ENCODE measurements at places on chromosomes 5 and 9.

DNA sequence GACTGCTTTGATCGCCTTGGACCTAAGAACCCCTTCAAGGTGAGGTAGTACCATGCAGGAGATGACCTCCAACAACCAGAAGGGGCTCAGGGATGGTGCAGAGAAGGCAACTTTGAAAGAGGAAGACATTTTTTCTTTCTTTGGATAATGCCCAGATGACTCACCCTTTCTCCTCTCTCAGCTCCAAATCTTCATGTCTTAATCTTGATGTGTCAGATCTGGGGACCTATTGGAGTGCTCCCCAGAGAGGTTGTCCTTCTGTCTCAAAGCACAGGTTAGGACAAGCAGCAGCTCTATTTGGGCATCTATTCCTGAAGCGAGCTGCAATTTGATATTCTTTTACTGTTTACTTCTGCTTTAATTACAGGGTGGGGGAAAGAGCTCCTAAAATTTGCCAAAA is 229.9 kb upstream of the MAP3K1 start:
- DNase-seq = no peak

GRCh38 chr5:18797222-18797621 is 1163.0 kb downstream of the TAF11L14 start:
- no peak for DNase-seq

- DNase-seq = no peak
Observed at GRCh38 chr9:98413084-98413483, 157.6 kb upstream of the TBC1D2 start.

DNA sequence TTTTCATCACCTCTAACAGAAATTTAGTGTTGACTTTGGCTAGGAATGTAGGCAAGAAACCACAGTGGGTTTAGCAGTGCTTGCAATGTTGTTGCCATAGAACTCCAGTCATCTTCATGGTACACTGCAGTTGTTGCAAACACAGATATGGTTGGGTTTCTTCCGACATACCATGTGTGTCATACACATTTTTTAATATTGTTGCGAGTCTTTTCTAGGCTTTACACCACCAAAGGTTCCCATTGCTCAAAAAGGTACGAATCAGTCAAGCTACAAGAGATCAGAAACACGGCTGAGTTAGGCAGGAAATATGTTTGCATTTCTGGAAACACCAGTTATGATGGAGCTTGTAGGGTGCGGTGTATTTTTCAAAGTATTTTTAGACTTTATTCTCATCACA is 172.4 kb downstream of the SYK start:
- DNase-seq = no peak

GRCh38 chr5:17679597-17680203 is 45.4 kb downstream of the TAF11L14 start:
- DNase-seq = no peak

DNA sequence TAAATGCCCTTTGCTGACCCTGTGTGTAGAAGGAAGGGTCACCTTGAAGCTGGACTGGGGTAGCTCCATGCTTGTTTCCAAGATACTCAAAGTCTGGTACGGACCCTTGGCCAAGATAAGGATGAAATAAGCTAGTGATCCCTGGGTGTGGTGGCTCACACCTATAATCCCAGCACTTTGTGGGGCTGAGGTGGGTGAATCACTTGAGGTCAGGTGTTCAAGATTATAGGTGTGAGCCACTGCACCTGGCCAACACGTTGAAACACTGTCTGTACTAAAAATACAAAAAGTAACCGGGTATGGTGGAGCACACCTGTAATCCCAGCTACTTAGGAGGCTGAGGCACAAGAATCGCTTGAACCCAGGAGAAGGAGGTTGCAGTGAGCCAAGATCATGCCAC is 33.3 kb downstream of the ACOT12 start:
- DNase-seq = no peak

- no peak for DNase-seq
Observed at GRCh38 chr5:66807743-66808142, 211.6 kb downstream of the MAST4 start.

DNA sequence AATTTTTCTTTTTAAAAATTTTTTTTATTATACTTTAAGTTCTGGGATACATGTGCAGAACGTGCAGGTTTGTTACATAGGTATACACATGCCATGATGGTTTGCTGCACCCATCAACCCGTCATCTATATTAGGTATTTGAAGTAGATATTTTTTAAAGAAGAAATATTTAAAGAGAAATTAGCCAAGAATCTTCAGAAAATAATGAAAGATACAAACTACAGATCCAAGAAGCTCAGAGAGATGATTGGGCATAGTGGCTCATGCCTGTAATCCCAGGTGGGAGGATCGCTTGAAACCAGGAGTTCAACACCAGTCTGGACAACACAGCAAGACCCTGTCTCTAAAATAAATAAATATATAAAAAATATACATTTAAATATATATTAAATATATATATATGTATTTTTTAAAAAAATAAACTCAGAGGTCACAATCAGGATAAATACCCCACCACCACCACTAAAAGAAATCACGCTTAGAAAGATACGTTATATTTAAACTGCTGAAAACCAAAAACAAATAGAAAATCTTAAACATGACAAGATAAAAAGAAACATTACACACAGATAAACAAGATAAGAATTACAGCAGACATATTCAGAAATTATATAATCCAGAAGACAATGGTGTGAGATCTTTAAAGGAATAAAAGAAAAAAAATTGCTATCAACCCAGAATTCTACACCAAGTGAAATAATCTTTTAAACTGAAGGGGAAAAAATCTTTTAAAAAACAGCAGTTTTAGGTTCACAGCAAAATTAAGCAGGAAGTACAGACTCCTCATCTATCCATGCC is 57.5 kb downstream of the CSF2 start:
- DNase-seq = no peak

GRCh38 chr5:159403906-159404681 is 73.8 kb upstream of the IL12B start:
- no peak for DNase-seq

GRCh38 chr5:126445502-126446174 is 22.4 kb downstream of the GRAMD2B start:
- DNase-seq = no peak

DNA sequence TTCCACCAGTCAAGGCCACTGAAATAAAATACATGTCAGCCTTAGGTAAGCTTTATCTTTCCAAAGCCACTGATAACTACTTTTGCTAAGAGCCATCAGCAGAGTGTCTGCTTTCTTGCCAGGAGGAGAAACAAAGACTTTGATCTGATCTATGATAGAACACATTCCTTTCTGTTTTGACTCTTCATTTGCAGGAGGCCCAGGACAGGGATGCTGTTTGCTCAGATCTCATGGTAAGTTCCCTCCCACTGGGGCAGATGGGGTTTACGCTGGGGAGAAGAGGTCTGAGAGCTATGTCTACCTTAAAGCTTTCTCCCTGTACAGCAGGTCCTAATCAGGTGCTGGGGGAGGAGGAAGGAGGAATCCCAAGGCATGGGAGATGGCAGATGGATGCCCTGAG is 497.6 kb downstream of the NTRK2 start:
- no peak for DNase-seq

- DNase-seq = no peak
Observed at GRCh38 chr5:143219696-143220095, 183.8 kb downstream of the NR3C1 start.

DNA sequence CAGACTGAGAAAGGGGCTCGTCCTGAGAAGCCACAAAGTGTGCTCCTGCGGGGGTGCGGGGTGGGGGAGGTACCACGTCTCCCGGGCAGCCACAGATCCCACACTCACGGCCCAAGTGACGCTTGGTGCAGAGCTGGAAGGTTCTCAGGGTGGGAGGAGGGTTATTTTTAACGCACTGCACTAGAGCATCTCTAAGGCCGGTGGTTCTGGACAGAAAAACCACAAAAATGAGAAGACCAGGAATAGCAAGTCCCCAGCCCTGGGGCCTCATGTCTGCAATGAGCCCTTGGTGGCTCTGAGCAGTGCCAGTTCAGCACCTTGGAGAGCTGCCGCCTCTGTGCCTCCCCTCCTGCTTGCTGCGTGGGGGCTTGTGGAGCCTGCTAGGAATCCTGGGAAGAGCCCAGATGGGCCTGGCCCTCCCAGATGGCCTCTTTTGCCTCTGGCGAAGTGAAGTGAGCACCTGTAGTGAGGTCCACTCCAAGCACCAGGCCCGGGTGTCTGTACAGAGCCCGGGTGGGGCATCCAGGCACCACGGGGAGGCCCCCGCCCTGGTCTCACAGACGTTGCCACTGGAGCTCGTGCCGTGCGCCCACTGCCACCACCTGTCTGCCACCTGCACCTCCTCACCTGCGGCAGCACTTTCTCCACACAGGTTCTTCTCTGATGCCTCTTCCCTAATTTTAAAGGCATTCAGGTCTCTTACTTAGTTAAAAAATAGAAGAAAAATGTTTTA is 48.9 kb upstream of the CACNA1B start:
- no peak for DNase-seq

DNA sequence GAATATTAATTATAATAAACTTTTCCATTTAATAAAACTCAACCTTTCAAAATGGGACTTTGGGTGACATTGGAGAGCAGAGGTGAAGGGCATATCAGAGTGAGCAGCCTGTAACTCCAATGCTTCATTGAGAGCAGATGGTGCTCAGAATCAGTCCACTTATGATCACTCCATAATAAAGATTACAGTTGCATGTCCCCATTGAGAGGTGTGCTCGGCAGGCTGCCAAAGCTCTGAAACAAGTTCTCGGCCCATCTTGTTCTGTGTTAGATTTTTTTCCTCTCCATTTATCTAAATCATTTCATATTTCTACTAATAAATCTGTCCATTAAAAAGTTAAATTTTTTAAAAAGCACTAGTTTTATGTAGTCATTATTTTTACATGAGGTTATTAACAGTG is 1786.4 kb upstream of the WWC1 start:
- no peak for DNase-seq

GRCh38 chr9:100455470-100455869 is 17.5 kb upstream of the TMEFF1 start:
- DNase-seq = no peak

DNA sequence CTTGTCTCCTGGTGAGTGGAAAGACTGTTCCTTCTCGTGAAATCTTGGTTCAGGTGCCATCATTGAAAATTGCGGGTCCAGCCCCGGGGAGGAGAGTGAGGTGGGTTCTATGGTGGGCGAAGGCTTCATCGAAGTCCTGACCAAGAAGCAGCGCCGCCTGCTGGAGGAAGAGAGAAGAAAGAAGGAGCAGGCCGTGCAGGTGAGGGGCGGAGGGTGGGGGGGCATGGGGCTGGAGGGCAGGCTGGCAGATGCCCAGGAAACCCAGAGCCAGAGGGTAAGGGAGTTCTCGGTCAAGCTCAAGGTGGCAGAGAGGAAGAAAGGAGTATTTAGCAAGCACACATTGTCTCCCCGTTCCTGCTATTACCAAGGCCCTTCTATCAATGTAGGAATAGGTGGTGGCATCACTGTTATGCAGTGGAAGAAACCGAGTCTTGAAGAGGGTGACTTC is 24.3 kb upstream of the POMT1 start:
- no peak for DNase-seq

DNA sequence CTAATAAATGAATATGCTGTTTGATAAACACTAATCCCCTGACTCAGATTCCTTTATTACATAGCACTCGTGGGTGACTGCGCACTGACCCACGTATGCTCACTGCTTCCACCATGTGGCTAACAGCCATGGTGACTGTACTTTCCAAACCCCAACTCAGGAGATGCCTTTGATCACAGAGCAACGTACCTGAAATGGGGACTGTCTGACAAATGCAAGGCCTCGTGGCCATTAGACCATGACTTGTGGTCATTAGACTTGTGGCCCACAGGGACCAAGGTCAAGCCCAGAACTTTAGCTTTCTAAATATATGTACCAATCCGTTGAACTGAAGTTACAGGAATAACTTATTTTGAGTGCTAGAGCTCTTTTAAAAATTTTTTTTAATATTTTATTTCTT is 46.6 kb downstream of the CYFIP2 start:
- DNase-seq = no peak

- no peak for DNase-seq
Observed at GRCh38 chr5:61246768-61247307, 84.6 kb upstream of the SMIM15 start.

- no peak for DNase-seq
Observed at GRCh38 chr5:123012321-123012720, 24.2 kb downstream of the PPIC start.
